ENCODE measurements at places on chromosomes 5 and 9. TPM values are rescaled to one million over a fixed set of nuclear protein-coding genes. Genes with fewer than 3 reads are reported as not detected.

C9orf50 gene
- not detected for total RNA-seq

PCDHB16 gene
- under 0.01 TPM for total RNA-seq

MEF2C gene
- 16.0 TPM for total RNA-seq

TAL2 gene
- total RNA-seq = not detected

C9 gene
- total RNA-seq = not detected
